Activated T-cell treated with anti-CD3 and anti-CD28 coated beads, Interleukin-2, amount 50 U/mL, for 4 hours (primary cell): ENCODE measurements at places on chromosomes 3 and 15. TPM values are rescaled to one million over a fixed set of nuclear protein-coding genes. Genes with fewer than 3 reads are reported as not detected.

DNA sequence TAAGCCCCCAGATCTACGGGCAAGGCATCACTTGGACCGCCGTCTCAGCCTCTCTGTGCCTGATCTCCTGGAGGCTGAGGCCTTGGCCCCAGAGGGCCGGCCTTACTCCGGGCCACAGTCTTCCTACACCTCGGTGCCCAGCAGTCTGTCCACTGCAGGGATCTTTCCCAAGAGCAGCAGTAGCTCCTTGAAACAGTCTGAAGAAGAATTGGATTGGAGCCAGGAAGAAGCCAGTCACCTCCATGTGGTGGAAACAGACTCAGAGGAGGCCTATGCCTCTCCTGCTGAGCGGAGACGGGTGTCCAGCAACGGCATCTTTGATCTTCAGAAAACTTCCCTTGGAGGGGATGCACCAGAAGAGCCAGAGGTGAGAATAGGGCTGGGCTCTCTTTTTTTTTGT is 67.0 kb downstream of the MCTP2 start:
- no peak for DNase-seq

DNA sequence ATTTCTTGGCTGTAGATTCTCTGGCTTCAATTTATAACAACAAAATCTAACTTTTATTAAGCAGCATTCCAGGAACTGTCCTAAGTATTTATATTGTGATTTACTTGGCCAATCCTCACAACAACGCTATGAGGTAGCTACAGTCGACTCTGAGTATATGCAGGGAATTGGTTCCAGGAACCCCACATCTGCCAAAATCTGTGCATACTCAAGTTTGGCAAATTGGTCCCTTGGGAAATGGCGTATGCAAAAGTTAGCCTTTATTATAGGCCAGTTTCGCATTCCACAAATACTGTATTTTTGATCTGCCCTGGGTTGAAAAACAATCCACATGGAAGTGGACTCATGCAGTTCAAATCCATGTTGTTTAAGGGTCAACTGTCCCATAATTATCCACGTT is 53.9 kb downstream of the RAP2B start:
- DNase-seq, result no peak

DNA sequence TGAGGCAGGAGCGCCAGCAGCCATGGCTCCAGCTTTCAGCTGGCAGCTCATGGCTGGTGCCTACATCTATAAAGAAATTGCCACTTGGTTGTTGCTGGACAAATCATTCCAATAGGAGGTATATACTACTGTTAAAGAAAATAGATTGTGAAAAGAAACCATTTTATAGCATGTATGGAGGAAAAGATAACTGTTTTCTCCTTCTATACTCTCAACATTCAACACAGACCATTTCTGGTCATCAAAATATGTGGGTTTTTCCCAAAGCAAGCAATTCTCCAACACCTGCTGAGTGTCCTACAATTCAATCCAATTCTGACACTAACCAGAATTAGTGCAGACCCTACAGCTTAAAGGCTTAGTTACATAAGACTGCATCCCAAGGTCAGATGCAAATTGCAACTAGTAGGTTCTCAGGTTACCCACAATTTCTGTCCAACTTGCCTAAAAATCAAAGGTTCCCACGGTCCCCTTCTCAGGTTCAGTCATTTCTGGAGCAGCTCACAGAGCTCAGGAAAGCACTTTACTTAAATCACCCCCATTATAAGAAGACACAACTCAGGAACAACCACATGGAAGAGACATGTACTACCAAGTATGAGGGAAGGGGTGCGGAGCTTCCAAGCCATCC is 42.4 kb upstream of the STRIT1 start:
- no peak for DNase-seq

GRCh38 chr15:100853676-100854440 is 25.8 kb upstream of the ALDH1A3 start:
- DNase-seq, result no peak

GRCh38 chr3:141795276-141795675 is 32.1 kb downstream of the GRK7 start:
- DNase-seq, result no peak

- no peak for DNase-seq
These were observed 856 bp downstream of the TMEM40 start for GRCh38 chr3:12758025-12758781.

GRCh38 chr3:174278094-174278493 is 581.0 kb upstream of the NAALADL2 start:
- no peak for DNase-seq

GRCh38 chr3:21654241-21654640 is 96.8 kb downstream of the ZNF385D start:
- no peak for DNase-seq

DNA sequence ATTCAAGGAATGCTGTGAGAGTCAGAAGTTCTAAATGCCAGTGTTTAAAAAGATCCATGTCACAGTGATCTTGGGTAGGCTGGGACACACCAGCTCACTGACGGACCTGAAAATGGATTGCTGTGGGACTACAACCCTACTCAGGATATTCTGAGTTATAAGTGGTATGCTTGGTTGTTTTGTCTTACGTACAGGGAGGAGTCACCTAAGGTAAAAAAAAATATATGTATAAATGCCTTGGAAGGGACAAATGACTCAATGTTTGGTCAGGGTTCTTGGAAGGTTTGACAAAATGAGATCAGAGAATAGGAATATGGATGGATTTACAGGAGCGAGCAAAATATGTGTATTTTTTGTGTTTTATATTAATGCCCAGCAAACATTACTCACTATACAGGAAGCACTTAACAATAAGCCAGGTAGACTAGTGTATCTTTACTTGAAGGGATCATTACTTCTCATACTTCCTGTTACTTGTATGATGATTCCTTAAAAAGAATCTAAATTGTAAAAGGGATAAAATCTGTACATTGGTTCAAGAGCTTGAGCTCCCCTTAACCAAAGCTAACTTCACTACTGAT is 767.3 kb downstream of the GBE1 start:
- no peak for DNase-seq

Gene ITPKA
- total RNA-seq, result 0.20 TPM

Gene C2CD4B
- 0.55 TPM for total RNA-seq

Gene SCN11A
- not detected for total RNA-seq
